A549 treated with Mapracorat at 1 μM for 4 hours (cell line): ENCODE measurements at places on chromosomes 1 and 21. TPM values are rescaled to one million over a fixed set of nuclear protein-coding genes. Genes with fewer than 3 reads are reported as not detected.

The SLAMF7 gene
- total RNA-seq, result 1.3 to 2.9 TPM (median 1.6 TPM) in 5 replicates

The KRTAP27-1 gene
- total RNA-seq, result not detected in 5 replicates

The UQCRHL gene
- 5.8 to 8.9 TPM (median 6.2 TPM) in 5 replicates for total RNA-seq

The NPHS2 gene
- total RNA-seq, result not detected in 5 replicates

The ANKRD34A gene
- 0.21 to 0.42 TPM (median 0.27 TPM) in 5 replicates for total RNA-seq

The ZNF683 gene
- not detected in 5 replicates for total RNA-seq

The KIRREL1 gene
- 19.2 to 26.5 TPM (median 24.4 TPM) in 5 replicates for total RNA-seq

The RAB25 gene
- total RNA-seq, result 0.29 TPM in 1 of 5 replicates, not detected in the others

The SAMD11 gene
- 16.3 to 29.6 TPM (median 27.8 TPM) in 5 replicates for total RNA-seq

The LCE3E gene
- total RNA-seq, result 0.30 to 0.54 TPM in 2 of 5 replicates, not detected in the others

The AGBL4 gene
- total RNA-seq, result not detected in 5 replicates

The C1QB gene
- total RNA-seq, result not detected in 5 replicates

The TMPRSS15 gene
- total RNA-seq, result not detected in 5 replicates

The SHE gene
- 0.07 to 0.13 TPM (median 0.10 TPM) in 5 replicates for total RNA-seq

The ELAPOR1 gene
- total RNA-seq, result 0.34 to 0.63 TPM (median 0.55 TPM) in 5 replicates

The UBL4B gene
- not detected in 5 replicates for total RNA-seq

The CHTOP gene
- 68.7 to 84.2 TPM (median 77.0 TPM) in 5 replicates for total RNA-seq

The PRDM16 gene
- 0.06 to 0.43 TPM (median 0.25 TPM) in 5 replicates for total RNA-seq

The RHBDL2 gene
- total RNA-seq, result 1.6 to 2.8 TPM (median 1.8 TPM) in 5 replicates

The GREM2 gene
- total RNA-seq, result 0.05 to 0.16 TPM (median 0.13 TPM) in 5 replicates

The PLEKHA6 gene
- total RNA-seq, result 23.4 to 33.5 TPM (median 30.9 TPM) in 5 replicates

The CXADR gene
- 8.3 to 12.8 TPM (median 9.0 TPM) in 5 replicates for total RNA-seq

The SAMD13 gene
- total RNA-seq, result 0.52 to 0.81 TPM (median 0.54 TPM) in 5 replicates

The FAM72D gene
- 4.9 to 6.9 TPM (median 5.6 TPM) in 5 replicates for total RNA-seq

The CASQ1 gene
- total RNA-seq, result not detected in 5 replicates

The GNB1 gene
- 176 to 211 TPM (median 198 TPM) in 5 replicates for total RNA-seq

The OXCT2 gene
- 0.27 to 0.59 TPM (median 0.47 TPM) in 5 replicates for total RNA-seq

The SLC45A1 gene
- 6.6 to 11.3 TPM (median 9.2 TPM) in 5 replicates for total RNA-seq

The SLC44A3 gene
- total RNA-seq, result 1.2 to 2.4 TPM (median 1.6 TPM) in 5 replicates

The PGBD5 gene
- total RNA-seq, result 0.19 to 0.56 TPM (median 0.37 TPM) in 5 replicates

The TMOD4 gene
- 0.25 to 0.32 TPM (median 0.30 TPM) in 3 of 5 replicates, not detected in the others for total RNA-seq

The RHD gene
- not detected in 5 replicates for total RNA-seq

The ACBD6 gene
- total RNA-seq, result 53.7 to 60.4 TPM (median 59.9 TPM) in 5 replicates

The VTCN1 gene
- total RNA-seq, result 0.06 to 0.13 TPM (median 0.09 TPM) in 4 of 5 replicates, not detected in the other

The GJA5 gene
- 0.05 TPM in 1 of 5 replicates, not detected in the others for total RNA-seq

The EXO1 gene
- 21.1 to 26.8 TPM (median 25.9 TPM) in 5 replicates for total RNA-seq

The RXRG gene
- total RNA-seq, result not detected in 5 replicates

The UBXN10 gene
- total RNA-seq, result not detected in 5 replicates
